Hematopoietic multipotent progenitor cell treated with erythropoietin and hydrocortisone succinate and interleukin-3 and kit ligand, for 8 days (in vitro differentiated cells): ENCODE measurements at places on chromosomes 1 and 21.

DNA sequence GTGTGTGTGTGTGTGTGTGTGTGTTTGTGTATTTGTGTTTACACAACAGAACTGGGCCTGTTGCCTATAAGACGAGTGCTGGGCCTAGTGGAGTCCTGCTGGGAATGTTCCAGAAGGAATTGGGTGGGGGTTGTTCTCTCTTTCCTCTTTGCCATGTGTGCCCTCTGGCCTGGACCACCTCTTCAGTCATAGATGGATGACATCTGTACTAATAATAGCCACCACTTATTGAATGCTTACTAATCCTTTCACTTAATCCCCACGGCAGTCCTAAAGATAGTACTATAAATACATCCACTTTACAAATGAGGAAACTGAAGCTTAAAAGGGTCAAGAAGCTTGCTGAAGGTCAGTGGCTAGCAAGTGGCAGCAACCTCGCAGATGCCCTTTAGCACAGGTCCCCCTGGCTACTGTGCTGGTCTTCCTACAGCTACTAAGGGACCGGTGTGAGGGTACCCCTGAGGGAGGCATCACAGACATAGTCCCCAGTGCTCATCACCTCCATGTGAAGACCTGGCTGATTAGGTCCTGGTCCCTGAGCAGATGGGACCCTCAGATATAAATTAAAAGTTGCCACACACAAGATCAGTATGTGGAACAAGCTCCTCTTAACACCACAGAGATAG, 55.2 kb upstream of the KIF1B start:
- no peak for DNase-seq

- no peak for DNase-seq
Observed at GRCh38 chr1:66298464-66298863, 235.5 kb upstream of the SGIP1 start.

GRCh38 chr1:44296806-44297205, 58.3 kb downstream of the ERI3 start:
- DNase-seq, result no peak

DNA sequence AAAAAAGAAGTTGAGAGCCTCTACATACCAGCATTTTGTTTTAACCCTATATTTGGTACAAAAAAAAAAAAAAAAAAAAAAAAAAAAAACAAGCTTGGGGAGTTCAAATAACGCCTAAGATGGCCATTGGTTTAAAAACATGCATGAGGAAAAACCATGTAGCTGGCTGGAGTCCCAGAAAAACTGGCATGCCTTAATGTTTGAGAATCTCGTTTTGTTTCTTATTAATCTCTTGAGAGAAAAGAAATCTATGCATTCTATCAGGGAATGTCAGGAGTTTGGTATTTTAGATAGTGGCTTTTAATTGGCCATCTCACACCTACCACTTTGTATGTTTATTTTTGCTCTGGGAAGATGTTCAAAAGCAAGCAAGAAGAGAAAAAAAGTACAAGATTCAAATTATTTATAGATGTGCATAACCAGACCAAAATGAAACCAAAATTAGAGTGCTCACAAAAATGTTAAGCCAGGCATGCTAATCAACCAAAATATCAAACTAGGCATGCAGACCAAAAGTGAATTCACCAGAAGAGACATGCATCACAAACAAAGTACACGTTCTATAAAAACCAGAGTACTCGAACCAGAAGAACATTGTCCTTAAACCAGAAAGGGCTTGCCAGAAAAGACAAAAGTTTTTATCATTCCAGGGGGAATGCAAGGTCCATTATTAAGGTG, 156.6 kb downstream of the AK5 start:
- no peak for DNase-seq

GRCh38 chr1:239763850-239764249, 327.8 kb upstream of the FMN2 start:
- no peak for DNase-seq

- DNase-seq, result no peak
Observed at GRCh38 chr1:148333875-148334338, 149.2 kb downstream of the PPIAL4G start.

- peak; percentile 3 for DNase-seq
Observed at GRCh38 chr1:150807249-150808023, 624 bp downstream of the CTSK start.

DNA sequence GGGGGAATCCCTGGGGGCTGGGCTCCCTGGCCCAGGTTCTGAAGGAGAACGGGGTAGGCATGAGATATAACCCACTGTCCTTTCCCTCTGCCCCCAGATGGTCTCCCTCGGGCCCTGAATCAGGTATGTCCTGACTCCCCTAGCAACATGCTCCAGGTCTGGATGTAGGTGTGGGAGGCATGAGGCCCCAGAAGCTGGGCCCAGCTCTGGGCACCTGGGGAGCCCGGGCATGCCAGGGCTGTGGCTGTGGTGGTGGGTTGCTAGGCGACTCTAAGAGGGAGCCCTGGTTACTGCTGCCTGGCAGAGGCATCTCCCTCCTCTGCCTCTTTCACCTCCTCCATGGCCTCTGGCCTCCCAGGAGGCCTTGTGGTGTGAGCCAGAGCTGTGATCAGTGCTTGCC, 16.2 kb downstream of the FOXO6 start:
- no peak for DNase-seq

DNA sequence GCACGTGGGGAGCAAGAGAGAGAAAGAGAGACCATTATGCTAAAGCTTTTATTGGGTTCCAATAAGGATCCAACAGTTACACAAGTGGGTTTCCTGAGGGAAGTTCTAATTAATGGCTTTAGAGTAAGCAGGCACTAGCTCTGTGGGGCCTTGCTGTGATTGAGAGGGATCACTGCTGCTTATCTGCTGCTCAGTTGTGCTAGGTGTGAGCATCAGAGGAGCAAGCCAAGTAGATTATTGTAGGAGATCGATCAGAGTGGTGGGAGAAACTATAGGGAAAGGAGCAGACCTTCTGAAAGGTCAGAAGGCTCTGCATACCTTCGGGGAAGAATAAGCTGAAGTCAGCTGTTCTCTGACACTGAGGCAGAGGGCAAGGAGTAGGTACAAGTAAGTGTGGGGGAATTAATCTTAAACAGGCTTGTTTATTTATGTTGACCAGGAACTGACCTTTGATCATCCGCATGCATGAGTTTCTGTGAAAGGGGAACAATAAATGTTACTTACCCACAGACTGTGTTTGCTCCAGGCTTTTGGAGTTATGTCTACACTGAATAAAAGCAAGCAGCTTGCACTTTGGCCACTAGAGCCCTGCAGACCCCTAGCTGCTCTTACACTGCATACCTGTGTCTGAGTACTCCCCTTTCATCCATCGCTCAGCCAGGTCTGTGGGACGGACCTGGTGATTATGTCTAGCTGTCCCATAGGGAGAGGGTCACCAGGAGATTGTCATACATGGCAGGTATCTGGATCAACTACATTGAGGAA, 89.7 kb downstream of the TNNI3K start:
- no peak for DNase-seq

GRCh38 chr1:45375104-45376090, 35.2 kb upstream of the MUTYH start:
- DNase-seq, result peak; percentile 22

GRCh38 chr21:42466700-42467099, 29.3 kb downstream of the RSPH1 start:
- no peak for DNase-seq

DNA sequence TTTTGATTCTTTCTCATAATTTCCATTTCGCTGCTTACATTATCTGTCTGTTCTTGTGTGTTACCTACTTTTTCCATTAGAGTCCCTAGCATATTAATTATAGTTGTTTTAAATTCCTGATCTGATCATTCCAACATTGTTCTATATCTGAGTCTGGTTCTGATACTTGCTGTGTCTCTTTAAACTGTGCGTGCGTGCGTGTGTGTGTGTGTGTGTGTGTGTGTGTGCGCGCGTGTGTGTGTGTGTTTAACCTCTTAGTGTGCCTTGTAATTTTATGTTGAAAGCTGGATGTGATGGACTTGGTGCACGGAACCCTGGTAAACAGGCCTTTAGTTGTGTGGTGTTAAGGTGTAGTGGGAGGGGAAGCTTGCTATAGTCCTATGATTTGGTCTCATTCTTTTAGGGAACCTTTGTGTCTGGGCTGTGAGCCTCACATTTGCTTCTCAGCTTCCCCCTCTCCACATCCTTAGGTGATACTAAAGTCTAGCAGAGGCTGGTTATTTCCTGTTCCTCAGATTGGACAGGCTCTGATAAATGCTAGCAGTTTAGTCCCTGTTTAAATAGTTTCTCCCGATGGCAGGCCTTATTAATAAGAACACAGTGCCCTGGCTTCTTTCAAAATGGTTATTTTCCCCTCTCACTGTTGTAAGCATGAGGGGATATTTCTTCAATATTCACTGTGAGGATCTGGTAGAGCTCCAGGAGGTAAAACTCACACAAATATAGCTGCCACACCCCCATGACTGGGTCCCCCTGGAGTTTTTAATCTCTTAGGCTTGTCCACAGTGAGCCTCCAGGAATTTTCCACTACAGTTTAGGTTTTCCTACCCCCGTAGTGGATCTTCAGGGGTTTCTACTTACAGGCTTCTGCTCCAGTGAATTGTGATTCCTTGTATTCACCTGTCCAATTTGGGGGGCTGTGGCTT, 118.3 kb downstream of the GALNT2 start:
- no peak for DNase-seq

GRCh38 chr1:178273707-178274410, 180.0 kb downstream of the RASAL2 start:
- DNase-seq, result no peak

DNA sequence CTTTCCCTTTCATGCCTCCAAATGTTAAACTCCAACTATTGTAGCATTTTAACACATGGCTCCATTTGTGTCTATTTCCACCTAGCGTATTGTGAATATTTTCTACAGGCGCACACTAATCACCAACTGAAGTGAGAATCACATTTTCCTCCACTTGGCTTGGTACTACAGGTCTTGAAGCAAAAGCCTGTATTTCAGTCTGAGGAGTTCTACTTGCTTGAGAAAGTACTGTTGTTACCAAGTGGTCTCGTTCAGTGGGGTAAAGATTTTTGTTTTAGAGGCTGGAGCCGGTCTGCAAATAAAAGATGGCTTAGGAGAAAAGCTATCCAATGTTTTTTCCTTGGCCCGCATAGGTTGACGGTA, 550 bp upstream of the PTBP2 start:
- DNase-seq, result peak; percentile 38

DNA sequence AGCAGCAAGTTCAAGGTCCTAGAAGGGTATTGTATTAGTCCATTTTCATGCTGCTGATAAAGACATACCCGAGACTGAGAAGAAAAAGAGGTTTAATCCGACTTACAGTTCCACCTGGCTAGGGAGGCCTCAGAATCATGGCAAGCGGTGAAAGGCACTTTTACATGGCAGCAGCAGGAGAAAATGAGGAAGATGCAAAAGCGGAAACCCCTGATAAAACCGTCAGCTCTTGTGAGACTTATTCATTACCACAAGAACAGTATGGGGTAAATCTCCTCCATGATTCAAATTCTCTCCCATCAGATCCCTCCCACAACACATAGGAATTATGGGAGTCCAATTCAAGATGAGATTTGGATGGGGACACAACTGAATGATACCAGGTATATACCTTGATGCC, 409.5 kb downstream of the NTNG1 start:
- no peak for DNase-seq

DNA sequence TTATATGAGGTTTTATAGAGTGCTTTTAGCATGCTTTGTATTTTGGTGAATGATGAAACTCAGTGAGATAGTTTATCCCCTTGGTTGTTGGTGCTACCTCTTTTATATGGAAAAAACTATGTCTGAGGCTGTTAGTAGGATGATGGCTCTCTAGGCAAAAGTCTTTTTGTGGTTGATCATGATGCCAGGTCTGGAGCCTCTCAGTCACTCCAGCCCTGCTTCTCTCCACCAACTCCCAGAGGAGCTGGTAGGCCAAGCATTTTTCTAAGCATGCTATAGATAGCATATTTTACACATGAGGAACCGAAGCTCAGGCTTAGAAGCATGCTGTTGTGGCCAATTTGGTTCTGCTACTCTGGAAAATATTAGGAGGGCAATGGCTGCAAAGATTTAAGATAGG, 82.2 kb downstream of the FMN2 start:
- DNase-seq, result no peak

- DNase-seq, result no peak
Observed at GRCh38 chr1:33310702-33311101, 10.2 kb downstream of the A3GALT2 start.

DNA sequence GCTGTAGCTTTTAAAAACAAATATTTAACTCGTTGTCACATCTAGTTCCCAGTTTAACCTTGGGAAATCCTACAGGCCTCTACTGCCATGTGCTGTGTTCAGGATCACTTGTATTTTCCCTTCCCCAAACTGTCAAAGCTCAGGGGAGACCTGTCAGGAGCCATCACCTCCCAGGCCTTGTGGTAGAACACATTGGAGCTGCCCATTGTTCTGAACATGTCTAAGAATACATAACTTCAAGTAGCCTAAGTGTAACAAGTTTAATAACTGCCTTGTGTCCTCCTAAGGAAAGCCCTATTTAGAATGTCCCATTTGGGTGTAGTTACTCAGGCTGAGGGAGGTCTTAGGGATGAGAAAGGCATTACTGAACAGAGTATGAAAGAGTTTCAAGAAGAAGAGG, 28.6 kb upstream of the PIGC start:
- no peak for DNase-seq
